ENCODE measurements at places on chromosomes 4 and X.

GRCh38 chr4:40600850-40601249, 28.8 kb downstream of the RBM47 start:
- DNase-seq = no peak

GRCh38 chr4:956531-957230, 16.7 kb downstream of the DGKQ start:
- no peak for DNase-seq

DNA sequence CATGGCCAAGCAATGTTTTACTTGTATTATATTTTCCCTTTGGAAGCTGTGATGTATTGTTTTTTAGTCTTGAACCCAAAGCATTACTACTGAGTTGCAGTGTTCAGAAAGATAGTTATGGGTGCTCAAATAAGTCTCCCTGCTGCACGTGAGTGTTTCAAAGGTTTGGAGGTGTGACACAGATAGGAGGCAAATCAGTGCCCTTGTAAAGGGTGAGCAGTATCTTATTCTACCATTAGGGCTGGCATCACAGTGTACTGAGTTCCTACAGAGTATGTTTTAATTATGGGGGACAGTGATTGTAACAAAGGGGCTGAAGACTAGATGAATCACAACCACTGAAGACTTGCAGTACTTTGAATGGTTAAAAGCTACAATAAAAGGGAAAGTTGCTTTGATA, 38.3 kb downstream of the NOCT start:
- DNase-seq = no peak

GRCh38 chrX:154446430-154446829, 2.5 kb downstream of the FAM50A start:
- no peak for DNase-seq

DNA sequence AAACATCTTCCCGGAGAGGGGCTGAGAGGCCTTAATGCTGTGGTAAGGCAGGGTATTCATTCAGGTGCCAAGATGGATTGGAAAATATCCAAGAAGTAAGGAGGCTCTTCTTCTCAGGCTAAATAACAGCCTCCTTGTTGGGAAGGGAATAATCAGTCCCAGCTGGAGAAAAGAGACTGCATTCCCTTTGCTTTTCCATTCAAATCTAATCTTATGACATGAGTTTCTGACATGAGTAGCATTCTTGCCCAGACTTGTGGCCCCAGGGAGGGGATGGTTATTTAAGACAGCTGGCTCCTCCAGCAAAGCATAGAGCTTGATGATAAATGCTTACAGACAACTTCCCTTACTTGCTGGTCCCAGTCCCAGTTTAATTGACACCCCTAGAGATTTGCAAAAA, 98.3 kb downstream of the DCLK2 start:
- DNase-seq = peak; percentile 80

DNA sequence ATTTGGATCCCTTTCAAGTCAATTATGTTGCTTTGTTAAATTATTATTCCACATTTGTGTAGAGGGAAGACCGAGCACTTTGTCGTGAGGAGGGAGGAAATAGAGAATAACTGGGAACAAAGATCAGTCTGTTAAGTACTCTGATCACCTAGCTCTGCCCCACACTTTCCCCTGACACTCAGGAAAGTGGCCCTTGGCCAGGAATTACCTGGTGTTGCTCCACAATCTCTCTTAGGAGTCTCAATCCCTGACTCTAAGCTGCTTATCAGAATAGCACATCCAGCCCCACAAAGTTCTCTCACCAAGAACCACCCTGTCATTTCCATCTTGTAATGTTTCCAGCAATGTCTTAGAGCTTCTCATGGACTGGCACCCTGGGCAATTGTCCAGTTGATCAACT, 83.8 kb upstream of the BMPR1B start:
- DNase-seq = no peak

DNA sequence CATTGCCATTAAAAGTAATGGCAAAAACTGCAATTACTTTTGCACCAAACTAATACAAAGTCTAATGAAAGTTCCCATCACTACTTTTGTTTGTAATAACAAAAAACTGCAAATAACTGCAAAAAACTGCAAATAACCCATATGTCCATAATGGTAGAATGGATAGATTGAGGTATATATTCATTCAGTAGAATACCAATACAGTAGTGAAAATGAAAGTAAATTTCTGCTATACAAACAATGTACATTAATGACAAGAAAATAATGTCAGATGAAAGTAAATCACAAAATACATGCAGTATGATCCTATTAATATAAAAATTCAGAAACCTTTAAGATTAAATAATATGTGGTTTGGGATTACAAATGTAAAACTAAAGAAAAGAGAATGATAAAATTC, 41.3 kb upstream of the CEP135 start:
- DNase-seq = no peak

GRCh38 chr4:139207873-139208403, 30.9 kb upstream of the ELF2 start:
- DNase-seq = no peak

- no peak for DNase-seq
Observed at GRCh38 chr4:183241322-183241640, 78.8 kb downstream of the CLDN22 start.

GRCh38 chrX:20382518-20383297, 116.0 kb upstream of the RPS6KA3 start:
- no peak for DNase-seq

- DNase-seq = peak; percentile 33
Observed at GRCh38 chrX:74536152-74536831, 78.1 kb downstream of the RLIM start.

DNA sequence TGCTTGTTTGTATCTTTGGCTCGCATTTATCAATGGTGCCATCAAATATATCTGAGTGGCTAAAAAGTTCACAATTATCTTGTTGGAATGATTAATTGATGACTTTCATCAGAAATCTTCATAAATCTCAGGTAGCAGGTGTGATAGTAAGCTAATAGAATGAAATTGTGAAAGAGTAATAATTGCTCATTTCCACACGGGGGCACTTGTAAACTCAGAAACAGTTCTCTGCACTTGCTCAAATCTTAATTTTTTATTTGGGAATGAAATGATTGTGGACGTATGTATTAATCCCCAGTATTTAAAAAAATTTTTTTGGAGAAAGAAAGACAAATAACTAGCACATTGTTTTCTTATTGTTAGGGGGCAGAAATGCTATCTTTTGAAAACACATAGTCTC, 132.8 kb downstream of the DTHD1 start:
- no peak for DNase-seq

- no peak for DNase-seq
Observed at GRCh38 chr4:6225469-6225868, 25.1 kb upstream of the JAKMIP1 start.

GRCh38 chrX:34918856-34919255, 23.7 kb upstream of the FAM47B start:
- DNase-seq = no peak

DNA sequence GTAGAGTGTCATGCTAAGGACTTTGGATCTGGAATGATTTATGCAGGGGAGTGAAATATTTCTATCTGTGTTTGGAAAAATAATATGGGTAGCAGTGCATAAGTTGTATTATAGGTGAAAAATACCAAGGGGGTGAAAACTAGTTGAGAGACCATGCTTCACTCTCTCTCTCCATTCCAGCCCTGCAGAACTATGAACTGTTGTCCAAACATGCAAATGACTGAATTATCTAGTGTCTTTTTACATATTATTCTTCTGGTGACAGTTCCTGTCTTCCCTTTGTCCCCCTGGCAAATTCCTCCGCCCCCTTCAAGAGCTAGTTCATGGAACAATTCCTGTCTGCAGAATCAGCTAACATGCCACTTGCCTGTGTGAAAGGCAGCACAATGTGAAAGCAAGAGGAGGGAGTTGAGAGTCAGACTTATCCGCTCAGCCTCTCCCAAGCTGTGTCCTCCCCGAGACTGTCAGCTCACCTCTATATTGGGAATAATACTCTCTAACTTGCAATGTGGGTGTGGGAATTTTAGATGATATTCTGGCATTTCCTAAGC, 2.3 kb downstream of the PF4 start:
- no peak for DNase-seq

DNA sequence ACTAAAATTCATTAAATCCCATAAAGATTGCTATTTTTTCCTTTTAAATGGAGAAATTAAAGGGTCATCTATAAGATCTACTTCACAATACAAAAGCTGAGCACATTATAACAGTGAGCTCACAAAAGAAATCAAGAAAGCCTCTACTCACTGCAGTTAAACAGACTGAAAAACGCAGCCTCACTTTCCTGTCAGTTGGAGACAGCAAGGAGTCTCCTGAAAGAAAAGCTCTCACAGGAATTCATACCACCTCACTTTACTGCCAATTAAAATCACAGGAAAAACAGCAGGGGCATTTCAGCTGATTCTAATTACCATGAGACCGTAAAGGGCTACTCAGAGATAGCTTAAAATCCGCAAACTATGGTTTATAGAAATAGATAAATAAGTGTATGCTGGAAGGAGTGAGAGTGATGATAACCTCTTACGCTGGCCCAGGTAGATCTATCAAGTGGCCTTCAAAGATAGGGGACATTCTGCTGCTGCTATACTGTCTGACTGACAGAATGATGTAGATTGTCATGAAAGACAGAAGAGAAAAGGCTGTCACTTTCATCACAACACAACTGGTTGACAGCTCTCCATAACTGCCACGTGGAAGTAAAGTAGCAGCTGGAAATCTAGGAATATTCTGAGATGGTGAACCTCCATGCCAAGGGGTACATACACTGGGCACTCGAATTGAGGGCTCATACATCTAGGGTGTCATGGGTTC, 1333.7 kb upstream of the DIAPH2 start:
- DNase-seq = no peak

GRCh38 chr4:72344418-72344817, 224.6 kb downstream of the ADAMTS3 start:
- DNase-seq = no peak

- DNase-seq = no peak
Observed at GRCh38 chr4:158462611-158463010, 59.1 kb upstream of the RXFP1 start.

- DNase-seq = no peak
Observed at GRCh38 chr4:178693816-178694215, 1251.6 kb upstream of the AGA start.

DNA sequence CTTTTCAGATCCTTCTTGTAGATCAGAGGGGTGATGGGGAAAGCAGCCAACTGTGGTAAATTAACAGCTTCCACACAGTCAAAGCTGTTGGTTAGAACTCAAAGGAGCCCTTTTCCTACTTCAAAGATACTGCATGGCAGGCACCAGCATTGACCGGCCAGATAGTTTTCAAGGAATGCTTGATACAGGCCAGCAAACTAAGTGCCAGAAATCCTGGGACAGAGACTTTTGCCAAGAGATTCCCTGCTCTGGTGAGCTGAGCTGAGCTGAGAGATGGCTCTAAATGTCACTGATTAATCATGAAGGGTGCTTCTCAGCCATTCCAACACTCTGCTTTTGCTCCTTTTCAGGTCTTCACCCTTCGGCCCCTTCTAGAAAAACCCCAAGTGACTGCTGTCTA, 131.6 kb upstream of the MED14 start:
- DNase-seq = no peak

DNA sequence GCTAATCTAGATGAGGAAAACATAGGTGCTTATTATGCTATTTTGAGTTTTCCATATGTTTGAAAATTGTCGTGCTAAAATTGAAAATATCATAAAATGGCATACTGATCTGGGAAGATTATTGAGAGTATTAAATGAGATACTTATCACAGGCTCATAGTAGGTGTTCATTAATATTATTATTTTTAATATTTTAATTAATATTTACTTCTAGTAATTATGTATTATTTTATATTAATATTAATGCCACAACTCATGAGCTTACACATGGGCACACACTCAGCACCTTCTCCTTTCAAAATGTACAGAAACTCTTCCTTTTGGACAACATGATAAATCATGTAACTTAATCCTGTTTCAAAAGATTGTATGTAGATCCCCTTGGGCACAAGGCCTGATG, 223.6 kb downstream of the RAB28 start:
- no peak for DNase-seq

- no peak for DNase-seq
Observed at GRCh38 chrX:118530219-118530911, 34.8 kb downstream of the DOCK11 start.

DNA sequence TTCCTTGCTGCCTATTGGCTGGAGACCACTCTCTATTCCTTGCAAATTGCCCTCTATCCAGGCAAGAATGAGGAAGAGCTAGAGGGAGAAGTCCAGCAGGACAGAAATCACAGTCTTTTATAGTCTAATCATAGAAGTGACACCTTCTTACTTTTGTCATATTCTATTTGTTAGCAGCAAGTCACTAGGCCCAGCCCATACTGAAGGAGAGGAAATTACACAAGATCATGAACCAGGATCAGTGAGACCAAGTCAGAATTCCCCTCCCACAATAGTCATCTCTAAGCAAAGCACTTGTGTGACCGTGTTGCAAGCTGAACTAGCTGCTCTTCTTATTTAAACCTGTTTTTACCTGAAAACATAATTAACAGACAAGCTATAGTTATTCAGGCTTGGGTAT, 317.7 kb downstream of the INPP4B start:
- DNase-seq = no peak

- no peak for DNase-seq
Observed at GRCh38 chrX:139784807-139785206, 76.8 kb upstream of the MCF2 start.

GRCh38 chr4:21012851-21013331, 312.6 kb downstream of the PACRGL start:
- no peak for DNase-seq

- DNase-seq = no peak
Observed at GRCh38 chr4:124890522-124890921, 178.0 kb upstream of the ANKRD50 start.

- DNase-seq = no peak
Observed at GRCh38 chrX:9189286-9189685, 155.4 kb upstream of the FAM9B start.

DNA sequence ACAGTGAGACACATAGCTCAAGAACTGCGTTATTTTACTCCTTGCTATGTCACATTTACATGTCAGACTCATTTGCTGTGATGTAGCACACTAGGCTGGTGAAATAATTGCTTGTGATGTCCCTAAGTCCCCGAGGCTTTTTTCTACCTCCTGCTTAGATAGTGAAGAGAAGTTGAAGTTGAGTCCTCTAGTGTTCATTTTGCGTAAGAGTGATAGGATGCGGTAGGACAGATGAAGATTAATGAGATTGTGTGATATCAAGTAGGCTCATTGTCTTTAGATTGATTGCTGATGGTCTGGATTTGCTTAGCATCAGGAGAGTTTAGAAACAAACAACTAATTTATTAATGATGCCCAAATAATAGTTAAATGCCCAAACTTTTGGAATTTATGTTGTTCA, 173.6 kb upstream of the NUDT6 start:
- DNase-seq = no peak

GRCh38 chr4:79421483-79421882, 13.5 kb upstream of the GK2 start:
- DNase-seq = no peak
